ENCODE measurements at places on chromosomes 6 and 20. TPM values are rescaled to one million over a fixed set of nuclear protein-coding genes. Genes with fewer than 3 reads are reported as not detected.

Gene HRH3
- total RNA-seq, result not detected

Gene MACROD2
- not detected for total RNA-seq

Gene TSHZ2
- total RNA-seq, result 10.3 TPM

Gene FOXS1
- not detected for total RNA-seq

Gene AKAP12
- total RNA-seq, result 0.08 TPM

Gene SLC17A9
- 18.2 TPM for total RNA-seq

Gene XKR7
- not detected for total RNA-seq

Gene SLC22A16
- total RNA-seq, result not detected

Gene ADGB
- not detected for total RNA-seq
